ENCODE measurements at places on chromosomes 5 and 9.

DNA sequence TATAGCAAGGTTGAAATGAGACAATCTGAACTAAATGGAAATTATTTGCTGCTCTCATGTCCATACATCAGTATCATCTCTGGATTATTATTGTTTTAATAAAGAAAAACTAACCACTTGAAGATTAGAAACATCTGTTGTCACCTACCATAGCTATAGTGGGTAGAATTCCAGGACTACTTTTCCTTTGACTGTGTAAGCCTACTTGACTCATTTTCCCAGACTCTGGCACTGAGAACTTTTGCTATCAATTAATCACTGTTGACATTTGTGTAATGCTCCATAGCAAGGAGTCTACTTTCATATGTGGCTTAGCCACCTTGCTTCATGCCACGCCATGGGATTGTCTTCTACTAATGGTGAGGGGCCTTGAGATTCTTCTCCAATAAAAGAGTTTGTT, 59.9 kb upstream of the ARRDC3 start:
- no peak for DNase-seq

DNA sequence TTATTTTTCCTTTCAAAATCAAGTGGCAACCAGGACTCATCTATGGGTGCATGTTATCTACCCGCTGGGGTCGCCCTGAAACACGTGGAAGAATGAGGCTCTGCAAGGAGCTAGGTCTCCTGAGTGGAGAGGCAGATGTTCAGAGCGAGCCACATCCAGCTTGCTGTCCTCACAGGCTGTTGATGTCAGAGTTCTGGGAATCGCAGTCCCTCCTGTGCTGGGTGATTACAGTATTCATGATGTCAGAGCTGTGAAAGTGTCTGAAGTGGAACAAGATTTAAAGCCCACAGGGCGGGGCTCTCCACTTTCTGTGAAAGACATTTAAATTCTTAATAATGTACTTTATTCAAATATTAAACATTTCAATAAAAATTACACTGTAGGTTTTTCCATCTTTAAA, 24.4 kb upstream of the LMX1B start:
- DNase-seq: no peak

- DNase-seq: no peak
Measured at GRCh38 chr5:142070734-142071133, 37.8 kb upstream of the NDFIP1 start.

DNA sequence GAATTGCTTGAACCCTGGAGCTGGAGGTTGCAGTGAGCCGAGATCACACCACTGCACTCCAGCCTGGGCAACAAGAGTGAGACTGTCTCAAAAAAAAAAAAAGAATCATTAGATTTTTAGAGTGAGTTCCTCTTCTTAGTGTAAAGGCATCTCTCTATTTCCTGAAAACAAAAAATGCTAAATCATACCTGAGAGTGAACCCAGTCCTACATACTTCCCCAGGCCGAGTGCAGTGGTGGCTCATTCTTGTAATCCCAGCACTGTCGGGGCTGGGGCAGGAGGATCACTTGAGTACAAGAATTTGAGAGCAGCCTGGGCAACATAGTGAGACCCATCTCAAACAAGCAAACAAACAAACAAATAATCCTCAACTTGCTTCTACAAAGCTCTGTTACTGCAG, 38.2 kb upstream of the LPAR1 start:
- no peak for DNase-seq

- DNase-seq: no peak
Measured at GRCh38 chr9:15295761-15296405, 11.1 kb downstream of the TTC39B start.
